ENCODE measurements at places on chromosomes 4 and X.

DNA sequence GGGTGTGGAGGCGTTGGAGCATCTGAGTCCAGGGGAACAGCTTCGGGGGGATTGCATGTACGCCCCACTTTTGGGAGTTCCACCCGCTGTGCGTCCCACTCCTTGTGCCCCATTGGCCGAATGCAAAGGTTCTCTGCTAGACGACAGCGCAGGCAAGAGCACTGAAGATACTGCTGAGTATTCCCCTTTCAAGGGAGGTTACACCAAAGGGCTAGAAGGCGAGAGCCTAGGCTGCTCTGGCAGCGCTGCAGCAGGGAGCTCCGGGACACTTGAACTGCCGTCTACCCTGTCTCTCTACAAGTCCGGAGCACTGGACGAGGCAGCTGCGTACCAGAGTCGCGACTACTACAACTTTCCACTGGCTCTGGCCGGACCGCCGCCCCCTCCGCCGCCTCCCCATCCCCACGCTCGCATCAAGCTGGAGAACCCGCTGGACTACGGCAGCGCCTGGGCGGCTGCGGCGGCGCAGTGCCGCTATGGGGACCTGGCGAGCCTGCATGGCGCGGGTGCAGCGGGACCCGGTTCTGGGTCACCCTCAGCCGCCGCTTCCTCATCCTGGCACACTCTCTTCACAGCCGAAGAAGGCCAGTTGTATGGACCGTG lies 2.2 kb downstream of the AR start:
- DNase-seq: no peak

DNA sequence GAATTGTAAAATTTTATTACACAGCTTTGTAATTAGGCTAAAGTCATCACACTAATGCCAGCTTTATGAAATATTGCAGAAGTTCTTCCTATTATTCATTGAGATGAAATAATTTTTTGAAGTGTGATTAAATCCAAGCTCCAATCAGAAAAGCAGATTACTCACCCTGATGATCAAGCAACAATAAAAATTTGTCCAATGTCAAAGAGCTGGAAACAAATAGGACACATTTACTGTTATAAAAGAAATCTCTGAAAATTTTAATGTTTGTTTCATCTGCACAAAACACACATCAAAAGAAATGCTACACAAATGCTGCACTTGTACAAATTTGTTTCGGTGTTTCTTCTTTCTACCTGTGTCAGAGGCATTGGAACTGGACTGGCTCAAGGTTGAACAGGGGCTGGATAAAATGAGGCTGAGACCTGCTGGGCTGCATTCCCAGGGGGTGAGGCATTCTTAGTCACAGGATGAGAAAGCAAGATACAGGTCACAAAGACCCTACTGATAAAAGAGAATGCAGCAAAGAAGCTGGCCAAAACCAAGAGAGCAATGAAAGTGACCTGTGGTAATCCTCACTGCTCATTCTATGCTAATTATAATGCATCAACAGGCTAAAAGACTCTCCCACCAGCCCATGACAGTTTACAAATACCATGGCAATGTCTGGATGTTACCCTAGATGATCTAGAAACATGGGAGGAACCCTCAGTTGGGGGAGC lies 78.3 kb downstream of the GASK1B start:
- DNase-seq: no peak

DNA sequence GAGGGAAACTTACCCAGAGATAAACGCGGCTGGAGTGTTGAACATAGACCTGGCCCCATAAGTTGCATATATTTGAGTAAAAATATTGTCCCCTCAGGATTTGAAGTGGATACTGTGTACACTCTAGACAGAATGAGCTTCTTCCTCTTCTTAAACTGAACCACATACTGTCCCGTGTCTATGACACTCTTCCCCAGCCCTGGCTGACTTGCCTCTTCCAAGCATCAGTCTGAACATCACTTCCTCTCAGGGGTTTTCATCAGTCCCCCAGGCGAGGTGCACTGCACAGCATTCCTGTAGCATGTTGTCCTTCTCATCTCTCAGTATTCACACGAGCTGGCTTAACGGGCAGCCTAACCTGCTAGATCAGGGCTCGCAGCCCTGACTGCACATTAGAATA lies 80.5 kb upstream of the TMEM150C start:
- no peak for DNase-seq

DNA sequence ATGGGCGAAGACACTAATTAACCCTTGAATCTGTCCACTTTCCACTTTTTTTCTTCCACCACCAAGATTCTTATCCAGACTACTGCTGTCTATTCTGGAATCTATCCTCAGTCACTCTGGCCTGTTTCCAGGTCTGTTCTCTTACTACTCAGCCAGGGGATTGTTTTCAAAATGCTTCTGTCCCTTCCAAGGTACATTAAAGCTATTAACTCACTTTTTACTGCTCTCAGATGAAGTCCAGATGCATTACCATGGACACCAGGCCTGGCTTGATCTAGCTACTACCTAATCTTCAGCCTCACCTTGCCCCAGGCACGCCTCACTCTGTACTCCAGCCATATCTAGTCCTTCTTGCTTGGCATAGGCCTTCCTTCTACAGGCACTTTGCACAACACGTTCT lies 66.4 kb downstream of the GALNT7 start:
- DNase-seq: no peak

GRCh38 chr4:590313-590841 lies 14.3 kb upstream of the TMEM271 start:
- DNase-seq: no peak

GRCh38 chr4:96677499-96677898 lies 837.6 kb downstream of the PDHA2 start:
- no peak for DNase-seq

GRCh38 chrX:68579810-68580209 lies 67.7 kb upstream of the STARD8 start:
- no peak for DNase-seq

- no peak for DNase-seq
Measured at GRCh38 chr4:100075486-100076270, 114.6 kb downstream of the DDIT4L start.

- no peak for DNase-seq
Measured at GRCh38 chr4:61886131-61886530, 686.0 kb downstream of the ADGRL3 start.

DNA sequence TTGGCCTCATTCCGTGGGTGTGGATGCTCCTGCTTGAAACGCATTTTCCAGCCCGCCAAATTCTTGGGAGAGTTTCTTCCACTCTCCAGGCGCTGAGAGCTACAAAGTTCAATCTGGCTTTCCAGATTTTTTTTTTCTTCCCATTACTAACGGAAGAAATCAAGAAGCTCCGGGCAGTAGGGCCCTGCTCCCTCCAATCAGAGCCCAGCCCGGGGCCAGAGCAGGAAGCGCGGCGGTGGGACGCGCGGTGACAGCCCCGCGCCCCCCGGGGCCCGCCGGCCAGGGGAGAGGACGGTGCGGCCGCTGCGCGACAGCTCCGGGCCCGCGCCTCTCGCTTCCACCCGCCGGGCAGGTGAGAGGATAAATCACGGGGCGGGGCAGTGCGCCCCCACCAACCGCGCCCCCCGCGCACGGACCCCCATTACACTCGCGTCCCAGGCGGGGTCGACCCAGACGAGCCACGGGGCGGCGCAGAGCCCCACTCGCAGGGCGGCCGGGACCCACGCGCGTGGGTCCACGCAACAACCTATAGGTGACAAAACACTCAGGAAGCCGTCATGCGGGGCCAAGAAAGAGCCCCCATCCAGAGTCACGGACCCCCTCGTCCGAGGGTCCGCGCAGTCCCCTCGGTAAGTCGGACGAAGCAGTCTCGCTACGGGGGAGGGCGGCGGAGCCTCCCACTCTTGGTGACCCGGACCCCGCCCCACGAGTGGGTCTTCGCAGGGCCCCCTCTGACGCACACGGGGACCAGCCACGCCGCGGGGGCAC lies 868 bp downstream of the AFAP1 start:
- DNase-seq: no peak

DNA sequence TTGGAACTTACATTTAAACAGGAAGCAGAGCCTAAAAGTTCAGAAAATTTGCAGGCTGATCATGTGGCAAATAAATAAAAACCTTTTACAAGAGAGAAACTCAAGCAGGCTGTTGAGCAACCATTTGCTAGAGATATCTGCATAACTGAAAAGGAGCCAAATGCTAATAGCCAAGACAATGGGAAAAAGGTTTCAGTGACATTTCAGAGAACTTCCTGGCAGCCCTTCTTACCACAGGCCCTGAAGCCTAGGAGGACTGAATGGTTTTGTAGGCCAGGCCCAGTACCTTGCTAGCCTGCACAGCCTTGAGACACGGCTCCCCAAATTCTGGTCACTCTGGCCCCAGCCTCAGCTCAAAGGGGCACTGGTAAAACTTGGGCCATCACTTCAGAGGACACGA lies 945.1 kb downstream of the ADGRL3 start:
- no peak for DNase-seq

GRCh38 chrX:12013211-12013618 lies 125.1 kb upstream of the FRMPD4 start:
- DNase-seq: no peak

DNA sequence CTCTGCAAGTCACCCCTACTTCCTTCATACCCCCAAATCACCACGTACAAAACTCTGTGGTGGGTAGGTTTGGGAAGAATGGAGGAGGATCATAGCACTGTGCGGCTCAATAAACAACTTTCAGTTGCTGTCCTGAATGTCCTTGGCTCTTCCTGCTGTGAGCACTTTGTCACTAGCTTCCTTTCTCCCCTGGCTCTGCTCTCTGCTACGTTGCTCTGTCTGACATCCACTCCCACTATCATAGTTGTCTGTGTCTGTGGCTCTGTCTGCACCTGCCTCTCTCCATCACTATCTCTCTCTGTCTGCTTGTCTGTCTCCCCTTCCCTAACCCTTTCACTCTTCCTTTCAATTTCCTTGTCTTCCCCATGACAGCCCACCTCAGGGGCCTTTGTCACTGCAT lies 21.2 kb upstream of the SMPX start:
- DNase-seq: no peak

DNA sequence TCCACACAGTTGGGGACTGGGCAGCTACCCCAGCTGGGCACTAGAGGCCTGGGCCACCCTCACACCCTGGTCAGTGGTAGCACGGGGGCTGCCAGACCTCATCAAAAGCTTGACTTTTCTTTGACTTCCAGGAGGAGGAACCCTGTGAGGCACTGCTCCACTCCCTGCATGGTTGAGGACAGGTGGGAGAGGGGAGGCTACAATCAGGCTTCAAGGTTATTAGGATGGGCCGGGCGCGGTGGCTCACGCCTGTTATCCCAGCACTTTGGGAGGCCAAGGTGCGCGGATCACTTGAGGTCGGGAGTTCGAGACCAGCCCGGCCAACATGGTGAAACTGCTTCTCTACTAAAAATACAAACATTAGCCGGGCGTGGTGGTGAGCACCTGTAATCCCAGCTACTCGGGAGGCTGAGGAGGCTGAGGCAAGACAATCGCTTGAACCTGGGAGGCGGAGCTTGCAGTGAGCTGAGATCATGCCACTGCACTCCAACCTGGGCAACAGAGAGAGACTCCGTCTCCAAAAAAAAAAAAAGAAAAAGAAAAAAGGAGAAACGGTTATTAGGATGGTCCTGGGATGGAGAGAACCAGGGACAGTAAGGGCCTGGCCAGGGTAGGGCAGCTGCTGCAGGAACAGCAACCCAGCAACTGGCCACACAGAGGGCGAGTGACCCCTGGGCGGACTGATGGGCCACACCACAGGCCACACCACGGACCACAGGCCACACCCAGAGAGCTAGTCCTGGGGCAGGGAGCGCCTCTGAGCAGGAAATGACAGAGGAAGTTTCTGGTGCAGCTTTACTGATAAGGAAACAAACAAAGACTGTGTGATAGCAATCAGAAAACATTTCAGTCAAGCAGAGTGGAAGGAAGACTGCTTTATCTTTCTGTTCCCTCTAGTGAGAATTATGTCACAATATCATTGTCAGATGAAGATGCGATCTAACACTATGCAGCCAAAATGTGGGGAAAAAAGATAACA lies 20.5 kb upstream of the OPN1LW start:
- DNase-seq: no peak

GRCh38 chr4:101851672-101852071 lies 61.1 kb downstream of the BANK1 start:
- no peak for DNase-seq

GRCh38 chrX:39749728-39750127 lies 348.0 kb downstream of the BCOR start:
- DNase-seq: no peak

GRCh38 chr4:133694416-133694815 lies 507.2 kb downstream of the PABPC4L start:
- no peak for DNase-seq

DNA sequence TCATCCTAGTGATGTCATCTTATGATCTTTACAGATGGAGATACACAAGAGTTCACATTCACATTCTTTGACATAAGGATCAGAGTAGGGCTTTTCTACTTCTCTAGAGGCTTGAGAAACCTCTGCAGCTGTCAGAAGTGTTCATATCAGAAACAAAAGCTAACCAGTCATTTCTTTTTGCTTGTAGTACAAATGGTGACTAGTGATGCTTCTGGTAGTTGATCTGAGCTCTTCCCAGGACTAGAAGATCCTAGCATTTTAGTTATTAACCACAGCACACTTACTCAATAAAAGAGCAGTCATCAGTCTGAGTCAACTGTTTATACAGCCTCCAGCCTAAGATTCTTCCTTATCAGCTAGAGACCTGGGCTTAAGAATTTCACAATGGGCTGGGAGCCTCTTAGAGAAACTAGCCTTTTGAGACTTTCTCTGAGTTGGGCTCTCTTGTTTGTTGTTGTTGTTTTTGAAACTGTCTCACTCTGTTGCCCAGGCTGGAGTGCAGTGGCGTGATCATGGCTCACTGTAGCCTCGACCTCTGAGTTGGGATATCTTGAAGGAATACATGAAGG lies 84.1 kb downstream of the TMEM164 start:
- no peak for DNase-seq

DNA sequence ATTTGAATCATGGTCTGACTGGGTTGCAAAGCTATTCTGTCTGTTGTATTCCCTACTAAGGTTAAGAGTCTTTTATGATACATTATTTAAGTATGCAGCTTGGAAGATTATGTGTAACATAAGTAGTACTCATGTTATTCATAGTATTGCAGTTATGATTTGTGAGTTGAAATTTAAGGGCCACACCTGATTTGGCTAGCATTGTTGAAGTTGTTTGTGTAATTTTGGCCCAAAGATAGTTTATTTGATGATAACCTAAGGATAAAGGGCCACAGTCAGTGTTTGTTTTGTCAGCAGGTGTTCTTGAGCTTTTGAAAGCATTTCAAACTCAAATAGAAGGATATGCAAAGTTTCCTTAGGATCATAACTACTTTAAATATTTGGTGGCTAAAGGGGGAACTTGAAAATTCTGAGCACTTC lies 38.9 kb downstream of the NUDT9 start:
- no peak for DNase-seq

- no peak for DNase-seq
Measured at GRCh38 chrX:14884714-14885113, 11.5 kb downstream of the MOSPD2 start.

- DNase-seq: no peak
Measured at GRCh38 chr4:82247629-82248028, 126.2 kb downstream of the HNRNPD start.
